Ureter (tissue), 1 donor: ENCODE measurements at places on chromosomes 4 and X. TPM values are rescaled to one million over a fixed set of nuclear protein-coding genes. Genes with fewer than 3 reads are reported as not detected.
A peak's percentile ranks its signal among the peaks of the same experiment; 100 is the strongest.

DNA sequence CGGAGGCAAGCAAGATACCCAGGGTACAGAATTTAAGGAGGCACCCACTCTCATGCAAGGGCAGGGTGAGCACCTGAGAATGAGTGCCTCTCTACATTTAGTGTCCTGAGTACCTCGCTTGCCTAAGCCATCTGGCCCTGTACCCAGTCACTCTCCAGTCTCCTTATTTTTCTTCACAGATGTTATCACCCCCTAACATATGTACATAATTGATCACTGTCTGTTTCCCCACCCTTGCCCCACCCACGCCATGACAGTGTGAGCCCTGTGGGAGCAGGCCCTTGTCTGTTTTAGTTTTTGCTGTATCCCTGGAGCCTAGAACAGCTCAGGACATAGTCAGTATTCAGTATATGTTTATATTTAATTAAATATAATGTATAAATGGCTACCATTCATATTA lies 113.6 kb downstream of the SPRY1 start:
- no peak for DNase-seq

DNA sequence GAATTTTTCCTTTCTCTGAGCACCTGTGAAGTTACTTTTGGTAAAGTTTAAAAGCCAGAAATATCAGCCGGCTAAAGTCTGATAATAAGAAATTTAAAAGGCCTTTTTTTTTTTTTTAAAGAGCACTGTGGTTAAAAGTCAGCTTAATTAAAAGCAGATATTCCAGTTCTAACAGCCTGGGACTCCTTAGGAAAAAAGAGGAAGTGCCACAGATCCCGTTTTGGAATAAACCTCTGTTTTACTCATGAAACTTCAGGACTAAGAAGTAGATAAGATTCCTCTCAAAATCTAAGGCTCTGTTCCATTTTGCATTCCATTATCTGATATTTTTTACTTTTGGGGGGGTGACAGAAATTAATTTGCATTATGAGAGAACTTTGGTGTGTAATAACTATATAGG lies 37.8 kb downstream of the ABCB7 start:
- no peak for DNase-seq

- no peak for DNase-seq
These were observed 38.0 kb downstream of the RADX start for GRCh38 chrX:106649523-106650428.

DNA sequence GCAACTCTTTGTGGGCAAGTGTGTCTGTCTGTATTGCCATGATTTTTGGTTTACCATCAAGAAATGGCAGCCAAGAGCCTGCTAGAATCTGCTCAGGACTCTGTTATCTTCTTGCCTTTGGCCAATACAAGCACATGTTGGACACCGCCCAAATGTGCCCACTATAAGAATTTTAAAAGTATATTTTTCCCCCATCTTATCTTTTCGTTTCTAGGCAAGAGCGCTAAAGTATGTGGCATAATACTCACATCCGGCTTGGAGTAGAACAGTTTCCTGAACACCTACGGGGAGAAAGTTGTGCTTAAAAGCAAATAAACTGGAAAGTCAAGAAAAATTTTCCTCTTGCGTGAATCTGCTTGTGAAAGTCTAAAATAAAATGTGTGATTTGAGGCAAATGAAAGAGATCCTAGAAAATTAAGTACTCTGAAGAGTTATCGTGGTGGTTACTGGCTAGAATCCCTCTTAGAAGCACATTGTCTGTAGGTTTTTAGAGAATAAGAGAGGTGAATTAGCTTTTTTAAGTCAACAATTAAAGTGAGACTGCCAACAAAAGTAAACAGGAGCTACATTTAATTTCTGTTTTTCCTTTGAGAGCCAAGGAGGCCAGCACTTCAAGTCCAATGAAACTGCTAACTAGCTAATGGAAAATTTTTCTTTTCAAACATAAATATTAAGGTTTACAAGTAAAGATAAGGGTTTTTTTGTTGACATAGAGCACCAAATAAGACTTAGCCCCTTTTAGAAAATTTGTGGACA lies 220.2 kb downstream of the SOWAHB start:
- DNase-seq, result no peak

DNA sequence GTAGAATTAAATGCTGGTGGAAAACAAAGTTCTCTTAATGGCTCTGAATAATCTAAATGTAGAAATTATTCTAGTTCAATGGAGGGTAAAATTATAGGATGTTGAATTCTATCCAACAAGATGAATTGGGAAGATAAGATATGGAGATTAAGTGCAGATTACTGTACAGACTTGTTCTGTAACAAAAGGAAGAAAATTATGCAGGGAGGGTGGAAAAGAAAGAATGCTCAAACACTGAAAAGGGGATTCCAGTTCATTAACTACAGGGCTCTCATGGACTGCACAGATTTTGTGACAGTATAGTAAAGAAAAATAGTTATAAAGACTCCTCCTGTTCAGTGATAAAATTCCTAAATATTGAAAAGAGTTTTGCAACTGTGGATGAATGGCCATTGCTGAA lies 1794.0 kb upstream of the PCDH7 start:
- DNase-seq, result no peak

DNA sequence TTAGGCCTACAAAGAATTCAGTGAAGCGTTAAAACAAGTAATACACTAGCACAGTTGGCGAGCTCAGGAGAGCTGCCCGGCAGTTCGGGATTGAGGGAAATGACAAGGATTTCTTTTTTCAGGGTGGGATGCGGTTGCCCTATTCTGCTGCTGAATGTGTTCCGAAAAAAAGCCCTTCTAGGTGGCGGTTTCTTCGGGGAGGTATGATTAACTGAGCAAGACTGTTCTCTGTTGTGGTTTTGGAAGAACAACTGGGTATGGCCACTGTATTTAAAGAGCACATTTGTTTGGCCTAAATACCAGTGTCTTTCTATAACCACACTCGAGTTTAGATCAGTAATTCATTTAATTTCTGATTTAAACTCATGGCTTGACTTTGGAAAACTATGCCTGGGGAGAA lies 459.7 kb upstream of the FAT1 start:
- no peak for DNase-seq

DNA sequence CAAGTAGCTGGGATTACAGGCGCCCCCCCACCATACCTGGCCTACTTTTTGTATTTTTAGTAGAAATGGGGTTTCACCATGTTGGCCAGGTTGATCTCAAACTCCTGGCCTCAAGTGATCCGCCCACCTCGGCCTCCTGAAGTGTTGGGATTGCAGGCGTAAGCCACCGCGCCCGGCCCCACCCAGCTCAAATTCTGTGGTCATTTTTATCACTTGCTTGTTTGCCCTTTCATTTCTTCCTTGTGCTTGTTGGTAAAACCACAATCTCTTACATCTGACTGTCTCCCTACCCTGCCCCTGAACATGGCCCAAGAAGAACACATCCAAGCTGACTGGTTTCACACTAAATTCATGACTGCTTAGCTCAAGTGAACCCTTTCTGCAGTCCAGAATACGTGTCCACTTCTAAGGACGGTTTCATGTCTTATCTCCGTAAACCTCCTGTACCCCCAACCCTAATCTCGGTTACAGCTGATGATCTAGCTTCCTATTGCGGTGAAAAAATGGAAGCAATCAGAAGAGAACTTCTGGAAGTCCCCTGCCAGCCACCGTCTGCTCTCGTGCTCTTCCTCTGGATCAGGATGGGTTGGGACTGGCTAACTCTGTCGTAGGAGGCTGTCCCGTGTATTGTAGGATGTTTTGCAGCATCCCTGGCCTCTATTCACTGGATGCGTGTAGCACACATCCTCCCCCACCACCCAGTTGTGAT lies 5.4 kb upstream of the RS1 start:
- no peak for DNase-seq

The INTU gene
- total RNA-seq, result 15.0 TPM

DNA sequence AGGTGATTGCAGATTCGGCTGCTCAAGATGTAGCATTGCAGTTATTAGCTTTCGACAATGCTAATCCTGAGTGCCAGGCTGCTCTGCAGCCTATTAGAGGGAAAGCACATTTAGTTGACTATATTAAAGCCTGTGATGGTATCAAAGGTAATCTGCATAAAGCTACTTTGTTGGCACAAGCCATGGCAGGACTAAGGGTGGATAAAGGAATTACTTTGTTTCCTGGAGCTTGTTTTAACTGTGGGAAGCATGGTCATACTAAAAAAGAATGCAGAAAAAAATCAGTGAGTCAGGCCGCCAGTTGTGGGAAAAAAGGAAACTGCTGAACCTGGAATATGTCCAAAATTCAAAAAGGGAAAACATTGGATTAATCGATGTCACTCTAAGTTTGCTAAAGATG lies 154.9 kb upstream of the TECRL start:
- no peak for DNase-seq

DNA sequence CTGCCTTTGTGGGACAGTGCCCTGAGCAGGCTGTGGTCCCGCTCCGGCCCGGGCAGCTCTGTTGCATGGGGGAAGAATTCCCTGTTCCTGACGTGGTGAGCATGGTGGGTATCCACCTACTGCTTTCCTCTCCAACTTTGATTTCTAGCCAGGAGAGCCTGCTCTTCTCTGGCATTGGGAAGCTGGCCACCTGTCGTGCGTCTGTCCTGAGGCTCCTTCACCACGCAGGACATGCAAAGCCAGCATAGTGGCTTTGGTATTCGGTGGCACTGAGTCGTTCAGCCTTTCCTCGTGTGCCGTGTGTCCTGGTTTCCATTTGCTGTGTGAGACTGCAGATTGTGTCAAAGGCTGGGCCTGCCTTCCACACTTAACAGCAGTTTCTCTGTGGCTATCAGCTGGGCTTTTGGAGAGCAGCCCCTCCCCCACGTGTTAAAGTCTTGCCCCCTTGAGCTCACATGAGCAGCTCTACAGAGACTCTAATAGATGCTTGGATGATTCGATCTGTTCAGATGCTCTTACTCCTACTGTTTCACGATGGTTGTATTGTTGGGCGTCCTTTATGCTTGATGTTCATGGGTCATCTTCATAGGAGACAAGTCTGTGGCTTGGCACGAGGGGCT lies 46.3 kb upstream of the CLCN4 start:
- DNase-seq, result no peak

GRCh38 chr4:31788676-31789075 lies 1068.5 kb downstream of the PCDH7 start:
- no peak for DNase-seq

GRCh38 chr4:5444918-5445517 lies 263.3 kb downstream of the EVC2 start:
- DNase-seq, result peak; percentile 15

DNA sequence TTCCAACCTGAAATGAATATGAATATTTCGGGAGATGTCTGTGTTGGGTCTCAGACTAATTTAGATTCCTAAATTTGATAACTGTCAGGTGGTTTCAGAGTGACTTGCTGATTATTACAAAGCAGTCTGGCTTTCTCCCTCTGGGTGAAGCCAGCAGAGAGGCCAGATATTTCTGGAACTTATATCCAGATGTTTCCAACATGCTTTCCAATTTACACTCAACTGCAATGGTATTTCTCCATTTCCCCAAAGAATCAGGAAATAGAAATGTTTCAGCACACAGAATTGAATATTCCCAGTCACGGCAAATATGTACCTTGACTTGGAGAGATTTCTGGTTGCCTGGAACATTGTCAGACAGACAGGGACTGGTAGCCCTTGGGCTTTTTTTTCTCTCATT lies 48.5 kb upstream of the EGFL6 start:
- DNase-seq, result no peak
